ENCODE measurements at places on chromosomes 2 and 18.

DNA sequence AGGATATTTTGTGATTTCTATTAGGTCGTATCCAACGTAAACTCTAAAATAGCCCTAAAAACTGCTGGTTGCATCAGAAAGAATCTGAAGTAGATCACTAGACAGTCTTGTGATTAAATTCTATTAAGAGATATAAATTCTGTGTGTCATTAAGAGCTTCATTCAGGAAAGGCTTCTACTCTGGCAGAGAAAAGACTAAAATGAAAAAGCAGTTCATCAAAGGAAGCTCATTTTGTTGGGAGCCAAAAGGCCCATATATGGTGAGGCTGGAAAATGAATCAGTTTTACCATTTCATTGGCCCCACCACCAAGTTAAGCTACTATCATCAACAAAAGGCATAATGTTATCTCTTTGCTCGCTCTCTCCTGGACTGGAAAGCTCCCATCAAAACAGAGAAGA is 261.1 kb downstream of the SATB2 start:
- no peak for DNase-seq

DNA sequence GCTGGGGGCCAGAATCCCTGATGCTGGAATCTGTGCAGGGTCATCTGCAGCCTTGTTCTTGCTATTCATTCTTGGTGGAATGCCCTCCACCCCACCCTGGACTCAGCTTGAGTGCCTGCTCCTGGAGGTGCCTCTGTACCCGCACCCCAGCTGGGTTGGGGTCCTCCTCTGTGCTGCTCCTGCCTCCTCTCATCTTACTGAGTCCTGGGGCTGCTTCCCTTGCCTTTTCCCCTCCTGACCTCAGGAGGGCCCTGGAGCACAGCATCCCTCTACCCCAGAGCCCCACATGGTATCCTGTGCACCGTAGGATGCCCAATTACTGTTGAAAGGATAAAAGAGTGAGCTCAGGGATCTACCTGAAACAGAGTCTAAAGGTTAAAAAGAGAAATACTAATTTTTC is 81.6 kb downstream of the CIB4 start:
- no peak for DNase-seq

- DNase-seq = peak; percentile 85
Observed at GRCh38 chr2:138974651-138975050, 194.5 kb upstream of the NXPH2 start.

DNA sequence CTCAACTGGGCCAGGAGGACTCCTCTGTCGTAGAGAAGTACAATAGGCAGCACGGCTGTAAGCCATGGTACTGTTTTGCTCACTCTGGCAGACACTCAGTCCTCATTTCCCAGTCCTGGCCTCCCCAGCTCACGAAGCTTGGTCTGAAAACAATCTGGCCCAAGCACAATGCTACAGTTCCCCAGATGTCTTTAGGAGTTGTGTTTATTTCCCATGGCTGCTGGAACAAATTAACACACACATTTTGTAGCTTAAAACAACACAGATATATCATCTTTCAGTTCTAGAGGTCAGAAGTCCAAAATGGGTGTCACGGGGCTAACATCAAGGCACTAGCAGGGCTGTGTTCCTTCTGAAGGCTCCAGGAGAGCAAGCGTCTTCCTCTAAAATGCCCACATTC is 13.0 kb downstream of the FABP1 start:
- DNase-seq = no peak

DNA sequence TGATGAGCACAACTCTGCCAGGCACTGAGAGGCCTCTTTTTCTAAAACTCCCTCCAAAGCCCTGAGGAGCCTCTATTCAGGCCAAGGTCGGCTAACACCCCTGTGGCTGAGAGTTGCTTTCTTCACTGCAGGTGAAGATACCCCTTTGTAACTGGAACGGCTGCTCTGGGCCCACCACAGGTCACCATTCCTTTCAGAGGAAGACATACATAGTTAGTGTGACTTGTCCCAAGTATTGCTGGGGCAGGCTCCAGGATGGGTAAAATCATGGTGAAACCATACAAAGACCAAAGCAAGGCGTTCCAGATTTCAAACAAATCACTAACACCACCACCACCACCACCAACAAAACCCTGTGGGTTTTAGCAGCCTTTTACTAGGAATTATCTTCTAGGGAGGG is 36.8 kb downstream of the CHST10 start:
- DNase-seq = no peak

- DNase-seq = peak; percentile 35
Observed at GRCh38 chr2:152036611-152037469, 62.0 kb downstream of the CACNB4 start.
